A549 treated with dexamethasone at 1 μM for 4 hours (cell line): ENCODE measurements at places on chromosomes 12 and 14. TPM values are rescaled to one million over a fixed set of nuclear protein-coding genes. Genes with fewer than 3 reads are reported as not detected.

The SCNN1A gene
- total RNA-seq, result 16.8 to 31.6 TPM (median 27.9 TPM) in 5 replicates

The PTPN6 gene
- 6.6 to 14.6 TPM (median 11.5 TPM) in 5 replicates for total RNA-seq

The POTEM gene
- not detected in 5 replicates for total RNA-seq

The TDRD9 gene
- 0.15 to 0.34 TPM (median 0.23 TPM) in 5 replicates for total RNA-seq

The SPTLC2 gene
- 27.3 to 40.1 TPM (median 34.8 TPM) in 5 replicates for total RNA-seq

The TMEM179 gene
- total RNA-seq, result 0.07 to 0.33 TPM (median 0.24 TPM) in 5 replicates
